Activated T-cell treated with anti-CD3 and anti-CD28 coated beads, Interleukin-2, amount 50 U/mL, for 72 hours (primary cell): ENCODE measurements at places on chromosomes 2 and 18.

DNA sequence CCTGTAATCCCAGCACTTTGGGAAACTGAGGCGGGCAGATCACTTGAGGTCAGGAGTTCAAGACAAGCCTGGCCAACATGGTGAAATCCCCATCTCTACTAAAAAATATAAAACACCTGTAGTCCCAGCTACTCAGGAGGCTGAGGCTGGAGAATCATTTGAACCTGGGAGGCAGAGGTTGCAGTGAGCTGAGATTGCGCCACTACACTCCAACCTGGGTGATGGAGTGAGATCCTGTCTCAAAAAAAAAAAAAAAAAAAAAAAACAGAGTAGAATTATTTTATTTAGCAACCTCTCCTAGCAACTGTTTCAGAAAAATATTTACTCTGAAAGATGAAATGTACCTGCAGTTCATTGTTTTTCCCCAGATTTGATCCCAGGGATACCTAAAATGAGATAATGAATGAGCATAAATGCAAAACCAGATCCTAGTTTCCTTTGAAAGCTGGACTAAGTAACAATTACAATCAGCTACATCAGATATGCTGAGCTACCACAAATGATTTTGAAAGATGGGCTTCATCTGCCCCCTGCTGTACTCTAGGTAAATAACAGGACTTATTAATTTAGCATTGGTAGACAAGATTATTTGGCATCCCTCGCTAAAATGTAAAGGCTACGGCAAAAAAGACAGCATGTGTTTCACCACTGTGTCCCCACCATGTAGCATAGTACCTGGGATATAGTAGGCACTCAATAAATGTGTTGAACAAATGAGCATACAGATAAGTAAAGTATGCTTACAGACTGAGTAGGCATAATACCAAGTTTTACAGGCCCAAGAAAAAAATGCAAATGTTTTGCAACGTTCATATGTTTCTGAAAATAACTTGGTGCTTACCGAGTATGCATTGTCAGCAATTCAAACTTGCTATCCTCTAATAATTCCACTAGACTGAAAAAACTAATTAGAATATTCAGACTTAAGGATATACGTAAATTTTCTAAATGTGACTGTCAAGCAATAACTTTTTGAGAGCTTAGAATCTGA lies 102.5 kb downstream of the ATL2 start:
- DNase-seq, result peak; percentile 20

- no peak for DNase-seq
Measured at GRCh38 chr2:45748239-45748638, 96.8 kb downstream of the PRKCE start.

GRCh38 chr2:45690231-45690630 lies 38.8 kb downstream of the PRKCE start:
- no peak for DNase-seq

DNA sequence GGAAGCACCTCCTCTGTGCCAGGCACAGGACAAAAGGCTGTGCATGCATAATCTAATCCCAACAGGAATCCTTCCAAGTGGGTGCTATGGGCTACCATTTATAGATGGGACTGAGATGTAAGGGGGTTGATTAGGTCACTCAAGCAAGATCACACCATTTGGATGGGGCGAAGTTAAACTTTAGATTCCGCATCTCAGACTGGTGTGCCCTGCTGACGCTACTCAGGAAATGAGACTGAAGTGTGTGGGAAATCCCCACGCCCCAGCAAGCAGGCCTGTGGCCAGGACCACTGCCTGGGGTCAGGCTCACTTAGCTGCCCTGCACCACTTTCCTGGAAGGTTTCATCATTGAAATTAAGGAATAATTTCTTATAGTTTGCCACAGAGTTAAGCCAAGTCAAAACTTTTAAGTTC lies 70.5 kb upstream of the PPP1CB start:
- peak; percentile 80 for DNase-seq

DNA sequence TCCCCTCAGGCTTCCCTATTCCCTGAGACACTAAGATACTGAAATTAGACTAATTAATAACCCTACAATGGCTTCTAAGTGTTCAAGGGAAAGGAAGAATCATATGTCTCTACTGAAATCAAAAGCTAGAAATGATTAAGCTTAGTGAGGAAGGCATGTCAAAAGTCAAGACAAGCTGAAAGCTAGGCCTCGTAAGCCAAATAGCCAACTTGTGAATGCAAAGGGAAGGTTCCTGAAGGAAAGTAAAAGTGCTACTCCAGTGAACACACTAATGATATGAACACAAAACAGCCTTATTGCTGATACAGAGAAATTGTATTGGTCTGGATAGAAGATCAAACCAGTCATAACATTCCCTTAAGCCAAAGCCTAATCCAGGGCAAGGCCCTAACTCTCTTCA lies 10.0 kb downstream of the ZC3H8 start:
- no peak for DNase-seq

DNA sequence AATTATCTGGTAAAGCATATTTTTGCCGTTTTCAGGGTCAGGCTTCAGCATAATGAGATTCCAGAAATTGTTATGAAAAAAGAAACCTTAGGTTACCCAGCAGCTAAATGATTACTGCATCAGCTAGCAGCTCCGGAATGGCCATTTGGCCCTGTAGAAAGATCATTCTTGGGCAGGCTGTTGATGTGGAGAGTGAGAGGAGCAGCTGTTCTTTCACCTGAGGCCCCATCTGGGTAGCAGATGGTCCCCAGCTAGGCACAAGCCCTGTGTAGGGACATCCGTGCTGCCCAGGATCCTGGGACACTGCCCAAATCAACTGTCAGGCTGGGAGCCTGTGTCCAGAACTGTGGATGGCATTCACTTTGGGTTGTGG lies 61.8 kb downstream of the NEDD4L start:
- DNase-seq, result no peak

- no peak for DNase-seq
Measured at GRCh38 chr2:47651296-47651695, 131.6 kb upstream of the MSH6 start.

DNA sequence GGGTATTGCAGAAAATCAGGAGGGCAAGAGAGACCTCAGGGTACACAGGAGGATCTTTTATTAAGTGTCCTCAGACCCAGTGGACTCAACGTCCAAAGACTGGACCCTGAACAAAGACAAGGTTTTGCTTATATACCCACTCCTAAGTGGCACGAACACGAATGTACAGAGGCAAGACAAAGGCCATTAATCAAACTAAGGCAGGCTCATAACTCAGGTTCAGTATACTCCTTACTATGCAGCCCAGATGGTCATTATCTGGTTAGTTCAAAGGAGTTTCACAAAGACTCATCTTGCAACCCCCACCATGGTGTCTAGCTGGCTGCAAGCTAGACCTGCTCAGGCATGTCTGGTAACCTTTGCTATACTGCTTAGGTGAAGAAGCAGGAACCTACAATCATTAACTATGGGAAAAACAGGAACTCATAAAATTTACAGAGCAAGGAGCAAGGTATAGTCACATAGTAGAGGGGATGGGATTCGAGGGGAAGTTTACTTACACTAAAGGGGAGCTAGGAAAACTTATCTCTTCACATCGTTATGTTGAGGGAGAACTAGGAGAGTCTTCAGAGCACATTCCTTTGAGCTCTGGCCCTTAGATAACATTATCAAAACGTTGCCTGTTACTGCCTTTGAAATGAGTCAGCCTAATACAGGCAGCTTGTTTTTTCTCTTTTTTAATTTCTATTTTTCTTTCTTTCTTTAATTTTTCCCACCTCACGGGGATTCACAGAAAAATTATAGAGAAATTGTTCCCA lies 33.9 kb downstream of the SLC4A3 start:
- DNase-seq, result no peak

DNA sequence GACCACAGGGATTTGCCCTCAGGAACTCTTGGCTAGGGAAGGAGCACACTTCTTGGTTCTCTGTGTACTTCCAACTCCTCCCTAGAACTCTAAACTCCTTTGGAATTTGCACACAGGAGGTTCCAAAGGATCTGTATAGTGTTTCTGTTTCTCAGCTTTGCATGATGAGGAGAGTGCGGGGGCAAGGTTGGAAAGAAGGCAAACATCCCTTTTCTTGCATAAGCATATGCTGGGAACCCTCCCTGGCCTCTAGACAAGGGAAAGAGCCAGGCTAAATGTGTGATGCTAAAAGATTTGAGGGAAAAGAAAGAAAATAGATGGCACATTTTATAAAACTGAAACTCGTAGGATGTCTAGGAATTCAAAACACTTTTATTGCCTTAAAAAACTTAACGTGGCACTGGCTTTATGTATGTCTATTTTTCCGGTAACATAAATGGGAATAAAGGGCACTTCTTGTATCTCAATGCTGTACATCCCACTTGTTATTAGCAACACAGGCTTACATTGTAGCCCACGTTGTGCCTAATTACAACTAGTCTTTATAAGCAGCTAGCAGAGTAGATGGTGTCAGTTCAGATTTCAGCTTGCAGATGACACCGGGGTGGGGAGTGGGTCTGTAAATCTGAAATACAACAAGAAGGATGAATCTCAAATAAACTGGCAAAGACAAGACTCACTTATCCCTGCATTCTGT lies 165.8 kb downstream of the GPD2 start:
- DNase-seq, result no peak

- DNase-seq, result peak; percentile 88
Measured at GRCh38 chr2:199979832-199980628, 24.6 kb downstream of the MAIP1 start.

- no peak for DNase-seq
Measured at GRCh38 chr2:26139269-26140183, 33.4 kb upstream of the GAREM2 start.

- no peak for DNase-seq
Measured at GRCh38 chr2:73084971-73085370, 13.5 kb upstream of the SFXN5 start.

DNA sequence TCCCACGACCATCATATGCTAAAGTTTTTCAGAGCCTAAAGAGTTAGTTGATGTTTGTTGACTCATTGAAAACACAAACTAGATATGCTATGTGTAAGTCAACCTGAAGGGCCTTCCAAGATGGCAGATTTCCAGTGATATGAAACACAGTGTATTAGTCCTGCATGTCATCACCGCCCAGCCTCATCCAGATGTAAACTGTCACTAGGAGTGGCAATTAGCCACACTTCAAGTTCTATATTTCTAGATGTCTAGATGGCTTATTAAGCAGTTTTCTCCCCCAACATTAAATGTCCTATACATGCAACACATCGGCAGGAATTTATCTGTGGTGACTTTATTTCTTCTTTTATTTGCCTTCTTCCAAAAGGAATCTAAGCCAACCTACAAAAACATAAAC lies 444.1 kb upstream of the SMIM21 start:
- DNase-seq, result no peak

DNA sequence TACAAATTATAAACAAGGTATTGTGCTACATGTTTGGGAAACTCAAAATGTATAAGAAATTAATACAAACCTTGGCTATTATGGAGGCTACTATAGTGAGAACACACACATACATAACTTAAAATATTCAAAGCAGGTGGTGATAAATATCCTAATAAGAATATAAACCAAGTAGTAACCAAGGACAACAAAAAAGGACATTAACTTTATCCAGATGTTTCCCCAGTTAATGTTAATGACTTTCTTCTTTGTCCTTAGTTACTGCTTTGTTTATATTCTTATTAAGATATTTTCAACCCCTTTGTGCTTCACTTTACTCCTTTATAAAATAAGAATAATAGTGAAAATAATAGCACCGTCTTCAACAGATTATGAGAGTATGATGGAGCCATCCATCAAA lies 241.6 kb downstream of the CALCRL start:
- no peak for DNase-seq

DNA sequence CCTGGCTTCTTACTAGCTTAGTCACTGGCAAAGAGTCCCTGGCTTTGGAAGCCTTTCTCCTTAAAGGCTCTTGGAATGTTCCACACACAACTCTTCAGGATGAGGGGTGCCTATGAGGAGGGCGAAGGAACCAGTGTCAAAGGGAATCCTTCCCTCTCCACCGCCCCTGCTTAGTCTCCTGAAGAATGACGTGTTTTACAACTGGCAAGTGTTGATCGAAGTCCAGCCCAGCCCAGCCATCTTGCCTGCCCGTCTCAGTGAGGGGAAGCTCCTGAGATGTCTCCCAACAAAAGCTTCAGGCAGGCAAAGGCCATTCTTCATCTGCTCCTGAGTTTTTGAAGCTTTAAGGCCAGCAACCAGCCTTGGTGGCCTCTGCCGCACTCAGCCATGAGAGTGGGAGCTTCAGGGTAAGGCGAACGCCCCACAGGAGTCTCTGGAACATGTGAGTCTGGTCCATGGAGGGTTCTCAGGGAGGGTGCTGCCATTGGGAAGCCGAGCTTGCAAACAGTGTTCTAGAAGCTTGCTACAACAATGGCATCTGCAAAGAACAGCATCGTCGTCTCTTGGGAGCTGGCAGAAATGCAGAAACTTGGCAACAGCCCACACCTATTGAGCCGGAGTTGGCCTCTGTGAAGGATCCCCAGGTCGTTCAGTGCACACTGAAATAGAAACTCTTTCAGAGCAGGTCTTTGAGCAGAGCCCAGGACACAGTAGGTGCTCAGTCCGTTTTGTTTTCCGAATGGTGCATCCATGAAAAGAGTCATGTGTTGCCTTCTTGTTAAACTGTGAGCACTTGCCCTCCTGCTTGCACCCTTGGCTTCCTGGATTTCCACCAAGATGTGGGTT lies 220.7 kb downstream of the SEPTIN10 start:
- no peak for DNase-seq

- no peak for DNase-seq
Measured at GRCh38 chr2:219511547-219512325, 2.5 kb upstream of the ASIC4 start.

- DNase-seq, result no peak
Measured at GRCh38 chr2:123502931-123503330, 522.2 kb upstream of the CNTNAP5 start.

GRCh38 chr18:5365443-5365842 lies 69.9 kb upstream of the ZBTB14 start:
- no peak for DNase-seq

GRCh38 chr2:145059914-145060313 lies 540.0 kb upstream of the ZEB2 start:
- DNase-seq, result no peak

DNA sequence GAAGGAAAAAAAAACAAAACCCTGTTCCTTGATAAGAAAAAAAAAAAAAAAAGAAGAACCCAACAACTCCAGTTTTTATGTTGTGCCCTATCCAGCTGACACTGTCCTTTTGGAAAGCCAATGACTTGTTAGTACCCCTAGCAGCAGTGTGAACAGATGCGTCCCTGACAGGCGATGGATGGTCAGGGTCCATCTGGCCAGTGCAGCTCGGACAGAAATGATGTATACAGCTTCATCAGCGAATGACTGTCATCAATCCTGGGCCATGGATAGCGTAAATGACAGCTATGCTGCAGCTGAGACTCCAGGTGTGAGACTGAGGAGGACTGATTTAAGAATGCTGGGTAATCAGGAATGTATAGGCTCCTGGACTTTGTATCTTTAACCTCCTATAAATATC lies 318.8 kb upstream of the FIGN start:
- no peak for DNase-seq
